Ovary (tissue), 10 donors: ENCODE measurements at places on chromosomes 2 and 18.

DNA sequence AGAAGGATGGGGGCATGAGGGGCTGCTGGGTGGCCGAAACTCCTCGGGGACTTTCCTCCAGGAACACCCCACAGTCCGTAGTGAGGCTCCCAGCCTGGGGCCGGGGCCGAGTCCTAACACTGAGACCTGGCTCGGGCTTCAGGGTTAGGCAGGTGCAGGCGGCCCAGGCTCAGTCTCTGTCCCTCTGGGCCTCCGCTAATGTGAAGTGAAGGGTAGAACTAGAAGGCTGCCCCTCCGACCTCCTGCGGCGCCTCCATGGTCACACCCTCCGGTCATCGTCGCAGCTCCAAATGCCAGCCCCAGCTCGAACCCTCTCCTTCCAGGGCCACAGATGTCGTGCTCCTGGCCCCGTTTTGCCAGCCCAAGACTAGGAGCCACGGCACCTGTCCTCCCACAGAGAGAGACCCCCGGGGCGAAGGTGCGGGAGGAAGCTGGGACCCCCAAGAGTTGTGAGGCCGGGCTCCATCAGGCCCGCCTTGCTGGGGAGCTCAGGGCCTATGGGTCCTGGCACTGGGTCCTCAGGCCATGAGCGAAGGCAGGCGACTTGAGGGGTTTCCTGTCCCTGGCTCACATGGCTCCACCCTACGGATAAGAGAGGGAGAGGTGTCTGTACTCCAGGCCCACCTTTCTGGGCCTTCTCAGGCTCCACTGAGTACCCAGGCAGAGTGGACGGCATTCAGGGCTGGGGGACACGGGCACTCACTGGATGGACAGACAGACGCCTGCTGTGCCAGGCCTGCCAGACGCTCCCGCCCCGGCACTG, 797 bp downstream of the ANO7 start:
- no peak for DNase-seq

DNA sequence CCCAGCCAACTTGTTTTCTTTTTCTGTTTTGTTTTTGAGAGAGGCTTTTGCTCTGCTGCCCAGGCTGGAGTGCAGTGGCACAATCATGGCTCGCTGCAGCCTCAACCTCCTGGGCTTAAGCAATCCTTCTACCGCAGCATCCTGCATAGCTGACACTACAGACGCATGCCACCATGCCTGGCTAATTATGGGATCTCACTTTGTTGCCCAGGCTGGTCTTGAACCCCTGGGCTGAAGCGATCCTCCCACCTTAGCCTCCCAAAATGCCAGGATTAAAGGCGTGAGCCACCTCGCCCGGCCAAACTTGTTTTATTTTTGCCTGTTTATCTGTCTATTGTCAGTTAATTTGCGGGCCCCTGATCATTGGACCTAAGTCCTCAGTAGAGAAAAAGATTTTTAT, 61.6 kb upstream of the MSH6 start:
- no peak for DNase-seq

DNA sequence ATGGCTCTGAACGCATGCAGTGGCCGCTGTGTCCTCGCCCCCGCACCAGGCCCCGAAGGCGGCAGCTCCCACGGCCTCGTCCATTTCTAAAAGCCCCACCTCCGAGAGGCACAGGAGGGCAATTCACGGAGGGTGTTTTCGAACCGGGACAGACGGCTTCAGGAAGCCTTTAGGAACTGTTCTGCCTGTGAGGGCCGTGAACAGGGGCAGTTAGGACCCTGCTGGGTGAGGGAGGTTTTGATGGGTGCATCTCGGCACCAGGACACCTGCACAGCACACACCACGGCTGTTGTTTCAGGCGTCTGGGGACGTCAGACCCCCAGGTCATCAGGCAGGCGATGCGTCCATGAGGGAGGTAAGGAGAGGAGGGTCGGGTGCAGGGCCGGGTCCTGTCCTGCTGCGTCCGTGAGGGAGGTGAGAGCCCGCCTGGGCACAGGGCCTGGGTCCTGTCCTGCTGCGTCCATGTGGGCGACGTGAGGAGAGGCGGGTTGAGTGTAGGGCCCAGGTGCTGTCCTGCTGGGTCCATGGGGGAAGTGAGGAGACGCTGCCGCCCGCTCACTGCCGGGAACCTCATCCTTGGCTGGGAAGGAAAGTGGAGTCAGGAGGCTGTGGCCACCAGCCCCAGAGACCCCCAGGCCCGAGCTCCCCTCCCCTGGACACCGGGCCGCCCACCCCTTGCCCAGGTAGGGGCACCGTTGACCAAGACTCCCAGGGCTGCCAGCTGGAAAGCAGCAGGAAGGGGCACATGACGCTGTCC, 25.5 kb upstream of the KCNG2 start:
- no peak for DNase-seq

DNA sequence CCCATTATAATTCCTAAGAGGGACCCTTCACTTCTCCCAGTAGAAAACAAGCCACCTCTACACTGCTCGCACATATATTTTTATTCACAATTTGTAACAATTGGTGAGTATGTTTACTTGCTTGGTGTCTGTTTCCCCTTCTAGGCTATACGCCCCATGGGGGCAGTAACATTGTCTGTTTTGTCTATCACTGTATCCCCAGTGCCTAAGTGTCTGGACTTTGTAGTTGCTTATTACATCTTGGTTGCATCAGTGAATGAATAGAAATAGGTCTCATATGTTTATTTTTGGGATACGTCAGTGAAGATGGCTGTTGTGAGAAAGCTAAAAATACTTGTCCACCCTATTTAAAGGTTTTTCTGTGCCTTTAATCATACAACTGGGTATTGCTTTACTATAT, 87.4 kb upstream of the ITGB6 start:
- DNase-seq = no peak

- no peak for DNase-seq
Measured at GRCh38 chr2:113124181-113124961, 3.0 kb upstream of the IL1RN start.

GRCh38 chr2:30883822-30884221, 76.6 kb upstream of the CAPN13 start:
- DNase-seq = no peak

DNA sequence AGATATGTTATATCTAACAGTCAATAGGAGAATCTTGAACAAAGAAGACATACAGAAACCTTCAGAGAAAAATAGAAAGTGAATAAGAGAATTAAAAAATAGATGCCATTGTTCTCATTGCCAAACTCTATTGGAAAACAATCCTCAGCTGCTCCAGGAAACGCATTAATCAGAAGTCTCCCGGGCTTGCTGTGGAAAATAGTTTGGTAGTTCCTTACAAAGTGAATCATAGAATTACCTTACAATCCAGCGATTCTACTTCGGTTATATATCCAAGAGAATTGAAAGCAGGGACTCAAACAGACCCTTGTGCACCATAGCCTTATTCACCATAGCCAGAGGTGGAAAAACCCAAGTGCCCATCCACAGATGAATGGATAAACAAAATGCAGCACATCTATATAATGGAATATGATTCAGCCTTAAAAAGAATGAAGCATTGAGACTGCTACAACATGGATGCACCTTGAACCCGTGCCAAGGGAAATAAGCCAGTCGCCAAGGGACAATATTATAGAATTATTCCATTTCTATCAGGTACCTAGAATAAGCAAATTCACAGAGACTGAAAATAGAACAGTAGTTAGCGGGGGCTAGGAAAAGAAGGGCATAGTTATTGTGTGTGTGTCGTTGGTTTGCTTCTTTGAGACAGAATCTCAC, 21.9 kb upstream of the CHRNA1 start:
- no peak for DNase-seq

GRCh38 chr2:177759443-177759842, 313.1 kb downstream of the PDE11A start:
- DNase-seq = no peak

DNA sequence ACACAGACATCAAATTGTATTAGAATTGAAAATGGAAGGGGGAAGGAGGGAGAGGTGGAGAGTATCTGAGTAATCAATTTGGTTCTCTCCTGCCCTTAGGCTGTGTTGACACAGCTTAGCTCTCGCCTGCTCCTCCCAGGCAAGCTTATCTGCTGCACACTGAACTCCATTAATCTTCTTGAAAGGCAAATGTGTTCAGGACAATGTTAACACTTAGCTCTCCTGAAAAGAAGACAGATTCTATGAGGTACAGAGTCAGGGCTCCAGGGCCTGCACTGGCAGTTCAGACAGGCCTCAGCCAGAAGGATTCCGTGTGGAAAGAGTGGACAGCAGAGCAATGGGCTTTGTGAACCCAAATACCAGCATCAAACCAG, 430.0 kb upstream of the TNP1 start:
- DNase-seq = no peak

- DNase-seq = no peak
Measured at GRCh38 chr2:215979620-215980019, 33.7 kb downstream of the MREG start.

DNA sequence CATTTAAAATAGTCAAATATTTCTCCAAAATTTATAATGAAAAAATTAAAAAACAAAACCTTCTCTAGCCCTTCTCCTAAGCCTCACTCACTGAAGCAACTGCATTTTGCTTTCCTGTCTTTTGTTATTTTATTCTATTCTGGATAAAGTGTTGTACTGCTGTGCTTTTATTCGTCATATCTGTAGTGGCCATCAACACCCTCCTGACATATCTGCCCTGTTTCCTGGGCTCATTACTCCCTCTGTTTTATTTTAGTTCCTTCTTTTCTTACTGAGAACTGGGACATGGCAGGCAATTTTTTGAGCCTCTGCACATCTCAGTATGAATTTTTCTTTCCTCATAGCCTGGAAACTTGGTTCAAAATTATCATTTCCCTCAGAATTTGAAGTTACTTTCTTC, 224.2 kb downstream of the GULP1 start:
- DNase-seq = no peak

GRCh38 chr2:233219848-233220247, 31.6 kb upstream of the ATG16L1 start:
- DNase-seq = no peak

DNA sequence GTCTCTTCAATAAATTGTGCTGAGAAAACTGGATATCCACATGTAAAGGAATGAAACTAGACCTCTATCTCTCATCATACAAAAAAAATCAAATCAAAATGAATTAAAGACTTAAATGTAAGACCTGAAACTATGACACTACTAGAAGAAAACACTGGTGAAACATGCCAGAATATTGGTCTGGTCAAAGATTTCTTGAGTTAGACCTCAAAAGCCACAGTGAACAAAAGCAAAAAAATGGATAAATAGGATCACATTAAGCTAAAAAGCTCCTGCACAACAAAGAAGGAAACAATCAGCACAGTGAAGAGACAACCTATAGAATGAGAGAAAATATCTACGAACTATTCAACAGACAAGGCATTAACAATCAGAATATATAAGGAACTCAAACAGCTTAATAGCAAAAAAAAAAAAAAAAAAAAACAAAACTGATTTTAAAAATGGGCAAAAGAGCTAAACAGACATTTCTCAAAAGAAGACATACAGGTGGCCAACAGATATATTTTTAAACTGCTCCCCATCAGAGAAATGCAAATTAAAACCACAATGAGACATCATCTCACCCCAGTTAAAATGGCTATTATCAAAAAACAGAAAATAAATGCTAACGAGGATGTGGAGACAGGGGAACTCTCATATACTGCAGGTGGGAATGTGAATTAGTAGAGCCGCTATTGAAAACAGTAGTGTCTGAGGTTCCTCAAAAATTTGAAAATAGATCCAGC, 66.3 kb downstream of the NCKAP1 start:
- DNase-seq = no peak

GRCh38 chr18:71832946-71833617, 711.1 kb downstream of the CBLN2 start:
- DNase-seq = no peak

DNA sequence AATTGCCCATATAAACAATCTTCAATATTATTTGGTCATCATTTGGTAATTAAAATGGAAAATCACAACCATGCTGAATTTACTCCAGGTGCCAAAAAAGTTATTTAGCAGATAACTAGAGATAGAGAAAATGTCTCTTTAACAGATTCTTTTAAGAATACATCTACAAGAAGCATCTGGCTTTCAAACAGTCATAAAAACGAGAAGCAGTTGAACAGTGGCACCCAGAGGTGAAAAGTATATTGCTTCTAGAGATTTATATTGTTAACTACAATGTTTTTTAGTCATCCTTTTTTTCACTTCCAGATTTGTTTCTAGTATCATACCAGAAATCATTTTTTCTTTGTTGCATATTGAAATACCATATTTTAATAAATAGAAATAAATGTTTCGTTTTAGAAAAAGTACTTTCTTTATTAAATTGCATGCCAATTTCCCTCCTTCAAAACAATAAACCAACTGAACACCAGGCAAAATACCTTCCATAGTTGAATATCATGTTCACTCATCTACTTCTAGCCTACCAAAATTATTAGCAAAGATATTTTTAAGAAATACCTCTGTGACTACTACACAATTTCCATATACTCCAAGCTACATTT, 65.4 kb upstream of the HNRNPA3 start:
- DNase-seq = no peak

- DNase-seq = no peak
Measured at GRCh38 chr2:219521066-219521880, 7.0 kb downstream of the ASIC4 start.

DNA sequence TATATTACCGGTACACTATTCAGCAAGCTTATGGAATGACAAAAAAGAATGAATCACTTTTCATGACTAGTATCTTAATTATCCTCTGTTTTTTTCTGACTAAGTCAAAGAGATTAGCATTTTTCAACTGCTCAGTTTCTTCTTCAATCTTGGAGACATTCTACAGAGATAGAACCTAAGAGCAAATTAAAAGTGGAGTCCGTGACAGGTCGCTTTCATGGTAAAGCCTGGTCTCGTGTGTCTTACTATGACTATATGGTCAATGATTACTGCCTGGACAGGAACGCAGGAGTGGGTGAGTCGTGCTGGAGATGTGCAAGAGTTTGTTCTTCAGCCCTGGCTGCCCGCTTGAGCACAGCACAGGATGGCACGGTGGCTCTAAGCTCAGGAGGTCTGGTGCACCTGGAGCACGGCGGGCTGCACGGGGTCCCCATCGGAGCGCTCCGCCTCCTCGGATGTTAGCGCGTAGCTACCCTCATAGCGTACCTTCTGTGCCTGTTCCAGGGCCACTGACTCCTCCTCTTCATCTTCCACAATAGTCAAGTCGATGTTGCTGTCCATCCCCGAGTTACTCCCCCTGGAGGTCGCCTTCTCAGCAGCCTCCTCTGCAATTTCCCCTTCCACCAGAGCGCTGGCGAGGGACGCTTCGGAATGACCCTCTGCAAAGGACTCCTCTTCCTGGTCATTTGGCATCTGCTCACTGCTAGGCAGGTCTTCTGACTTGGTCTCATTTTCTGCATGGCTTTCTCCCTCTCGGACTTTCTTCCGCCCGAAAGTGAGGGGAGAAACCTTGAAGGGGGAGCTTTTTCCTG, 11.1 kb downstream of the CAVIN2 start:
- DNase-seq = no peak

- DNase-seq = no peak
Measured at GRCh38 chr18:22471546-22472131, 53.9 kb upstream of the CTAGE1 start.

DNA sequence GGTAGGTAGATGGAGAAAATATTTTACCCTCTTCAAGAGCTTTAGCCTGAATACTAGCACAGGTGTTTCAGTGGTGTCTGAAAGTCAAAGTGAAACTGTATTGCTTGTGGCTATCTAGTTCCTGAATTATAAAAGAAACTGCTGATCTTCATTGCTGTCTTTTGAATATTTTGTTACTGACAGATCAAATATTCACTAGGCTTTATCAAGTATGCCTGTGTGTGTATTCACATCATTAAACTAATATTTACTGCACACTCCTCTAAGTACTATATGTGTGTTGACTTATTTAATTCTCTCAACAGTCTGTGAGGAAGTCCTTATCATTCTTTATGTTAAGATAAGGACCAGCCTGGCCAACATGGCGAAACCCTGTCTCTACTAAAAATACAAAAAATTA, 139.6 kb downstream of the SOCS6 start:
- no peak for DNase-seq

GRCh38 chr2:68798569-68798968, 64.0 kb downstream of the ARHGAP25 start:
- no peak for DNase-seq
